ENCODE measurements at places on chromosomes 6 and 20. TPM values are rescaled to one million over a fixed set of nuclear protein-coding genes. Genes with fewer than 3 reads are reported as not detected.

The RSPO4 gene
- polyA plus RNA-seq = 1.9 TPM

The DDX27 gene
- polyA plus RNA-seq = 47.1 TPM

DNA sequence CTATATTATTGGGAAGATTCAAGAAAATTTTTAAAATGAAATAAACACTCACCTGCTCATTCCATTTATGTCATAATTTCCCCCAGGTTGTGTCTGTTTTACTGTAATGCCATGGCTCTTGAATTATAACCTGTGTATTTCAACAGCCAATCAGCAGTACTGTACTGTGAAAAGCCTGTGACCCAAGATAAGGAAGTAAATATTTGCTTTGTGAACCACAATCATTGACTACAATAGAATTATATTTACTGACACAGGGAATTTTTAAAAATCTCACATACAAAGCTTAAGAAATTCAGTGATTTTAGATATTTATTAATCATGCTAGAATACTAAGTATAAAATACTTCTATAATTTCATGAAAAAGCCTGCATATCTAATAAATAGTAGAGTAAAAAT, 6.0 kb downstream of the RGS17 start:
- no peak for DNase-seq

GRCh38 chr6:9543649-9544048, 871.2 kb downstream of the TFAP2A start:
- no peak for DNase-seq

DNA sequence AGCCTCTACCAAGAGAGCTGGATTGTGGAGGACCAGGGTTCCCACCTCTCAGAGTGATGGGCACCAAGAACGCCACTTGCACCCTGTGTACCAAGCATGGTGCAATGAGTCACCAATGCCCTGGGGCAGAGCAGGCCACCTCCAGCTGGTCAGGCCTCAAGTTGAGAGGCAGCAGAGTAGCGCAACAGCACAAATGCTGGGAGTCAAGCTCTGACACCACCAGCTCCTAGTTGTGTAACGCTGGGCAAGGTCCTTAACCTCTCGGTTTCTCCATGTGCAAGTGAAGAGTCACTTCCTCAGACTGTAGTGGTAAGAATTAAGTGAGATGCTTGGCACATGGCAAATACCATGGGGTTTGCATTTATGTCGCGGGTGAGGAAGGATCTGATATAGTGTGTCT, 25.6 kb downstream of the GFOD1 start:
- DNase-seq = no peak

- no peak for DNase-seq
Measured at GRCh38 chr20:50862546-50862945, 67.7 kb downstream of the BCAS4 start.

GRCh38 chr20:19412254-19412653, 199.8 kb downstream of the SLC24A3 start:
- DNase-seq = no peak

DNA sequence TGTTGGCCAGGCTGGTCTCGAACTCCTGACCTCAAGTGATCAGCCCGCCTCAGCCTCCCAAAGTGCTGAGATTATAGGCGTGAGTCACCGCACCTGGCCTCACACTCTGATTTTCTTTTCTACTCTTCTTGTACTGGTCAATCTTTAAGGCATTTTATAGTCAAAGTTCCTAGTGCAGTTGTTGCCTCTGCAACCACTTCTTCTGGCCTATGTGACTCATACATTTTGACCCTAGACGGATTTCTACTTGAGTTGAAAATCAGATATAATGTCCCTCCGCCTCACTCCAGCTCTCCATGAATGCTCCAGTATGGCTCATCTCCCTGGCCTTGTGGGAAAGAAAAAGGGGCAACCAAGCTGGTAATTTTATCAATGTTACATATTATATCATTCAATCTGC, 42.4 kb downstream of the TNFRSF21 start:
- DNase-seq = no peak

DNA sequence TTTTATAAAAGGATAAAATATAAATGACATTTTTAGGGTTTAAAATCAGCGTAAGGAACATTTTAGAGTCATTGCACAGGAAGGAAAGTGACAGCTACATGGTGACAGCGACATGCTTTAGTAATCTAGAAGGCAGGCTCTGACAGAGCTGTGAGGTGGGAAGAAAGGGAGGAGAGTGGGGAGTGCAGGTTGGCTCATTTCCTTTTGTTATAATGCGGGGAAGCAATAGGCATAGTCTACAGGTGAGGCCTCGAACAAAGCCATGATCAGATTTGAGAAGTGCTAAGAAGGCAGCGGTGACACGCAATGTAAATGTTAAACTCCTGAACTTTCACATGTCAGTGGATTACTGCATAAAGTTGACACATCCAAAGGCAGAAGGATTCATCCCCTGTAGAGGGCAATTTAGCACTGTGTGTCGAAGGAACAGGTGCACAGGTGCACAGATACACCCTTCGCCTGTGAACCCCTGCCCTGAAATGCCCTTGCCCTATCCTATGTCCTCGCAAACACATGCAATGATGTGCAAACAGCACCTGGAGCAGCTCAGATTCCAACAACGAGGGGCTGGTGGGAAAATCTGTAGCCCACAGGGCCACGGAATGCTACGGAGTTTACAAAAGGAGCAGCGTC, 32.4 kb upstream of the SMOC2 start:
- no peak for DNase-seq

Measured in renal cortex interstitium (tissue), 15 donors.